ENCODE measurements at places on chromosomes 12 and 14.

DNA sequence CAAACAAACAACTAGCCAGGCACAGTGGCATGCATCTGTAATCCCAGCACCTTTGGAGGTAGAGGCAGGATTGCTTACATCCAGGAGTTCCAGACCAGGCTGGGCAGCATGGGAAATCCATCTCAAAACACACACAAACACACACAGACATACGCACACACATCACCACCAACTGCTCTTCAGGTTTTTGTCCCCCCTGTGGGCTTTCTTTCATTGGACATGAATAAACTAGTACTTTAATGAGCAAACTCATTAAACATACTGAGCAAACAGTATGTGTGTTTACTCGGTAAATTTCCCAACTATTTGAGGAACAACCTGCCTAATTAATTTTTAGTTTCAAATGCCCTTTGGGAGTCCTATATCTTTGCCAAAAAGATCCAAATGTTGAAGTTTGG lies 10.1 kb upstream of the RASSF3 start:
- DNase-seq, result no peak

DNA sequence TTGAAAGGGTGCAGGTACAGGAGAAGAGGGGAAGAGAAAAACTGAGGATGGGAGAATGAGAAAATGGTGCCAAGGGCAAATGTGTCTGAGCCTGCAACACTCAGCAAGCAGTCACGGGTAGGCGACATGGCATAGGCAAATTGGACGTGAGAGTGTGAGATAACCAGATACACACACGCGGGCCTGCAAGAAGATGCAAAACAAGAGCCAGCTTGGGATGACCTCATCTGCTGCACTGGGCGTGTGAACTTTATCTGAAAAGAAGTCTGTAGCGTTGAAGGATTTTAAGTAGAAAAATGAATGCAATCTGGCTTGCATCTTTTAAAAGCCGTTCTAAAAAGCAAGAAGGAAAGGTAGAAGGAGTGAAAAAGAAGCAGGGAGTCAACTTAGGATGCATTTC lies 160.4 kb downstream of the NTF3 start:
- no peak for DNase-seq

DNA sequence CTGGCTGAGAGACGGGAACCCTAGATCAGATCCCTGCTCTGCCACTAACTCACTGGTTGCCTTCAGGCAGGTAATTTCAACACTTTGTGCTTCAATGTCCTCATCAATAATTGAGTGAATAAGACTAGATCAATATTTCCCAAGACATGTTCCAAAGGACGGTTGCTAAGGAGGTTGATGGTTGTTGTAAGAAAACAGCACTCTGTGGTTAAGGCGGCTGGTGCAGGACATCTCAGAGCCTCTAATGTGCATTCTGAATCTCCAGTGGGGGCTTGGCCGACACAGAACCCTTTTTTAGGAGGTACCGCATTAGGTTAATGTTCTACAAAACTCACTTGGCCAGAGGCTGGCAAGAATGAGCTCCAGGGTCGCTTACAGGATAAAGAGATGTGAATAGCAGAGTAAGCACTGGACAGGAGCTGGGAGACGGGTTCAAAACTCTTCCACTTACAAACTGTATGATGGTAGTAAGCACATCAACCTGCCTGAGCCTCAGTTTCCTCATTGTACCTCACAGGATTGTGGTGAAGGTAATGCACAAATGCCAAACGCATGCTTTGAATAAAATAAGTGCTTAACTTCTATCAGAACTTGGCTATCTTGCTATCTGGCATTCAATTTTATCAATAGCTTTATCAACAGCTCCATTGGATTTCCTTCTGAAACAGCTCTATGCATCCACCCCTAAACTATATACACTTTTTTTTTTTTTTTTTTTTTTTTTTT lies 136.9 kb upstream of the PARP11 start:
- DNase-seq, result no peak

GRCh38 chr14:104444159-104445030 lies 135.2 kb upstream of the C14orf180 start:
- no peak for DNase-seq

DNA sequence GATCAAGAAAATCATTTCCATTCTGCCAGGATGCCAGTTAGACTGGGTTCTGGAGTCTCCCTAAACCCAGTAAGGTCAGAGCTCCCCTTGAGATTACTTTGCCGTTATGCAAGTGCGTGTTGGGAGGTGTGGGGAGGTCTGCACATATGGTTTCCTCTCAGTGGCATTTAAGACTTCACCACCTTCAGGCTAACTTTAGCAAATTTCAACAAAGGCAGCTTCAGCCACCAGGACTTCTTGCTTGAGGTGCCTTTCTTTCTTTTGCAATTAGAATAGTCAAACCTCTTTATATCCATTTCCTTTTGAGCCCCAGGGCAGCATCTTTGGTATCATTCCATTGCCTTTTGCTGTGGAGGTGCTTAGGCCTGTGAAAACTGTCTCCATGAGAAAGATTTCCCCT lies 117.2 kb upstream of the CCND2 start:
- DNase-seq, result no peak

DNA sequence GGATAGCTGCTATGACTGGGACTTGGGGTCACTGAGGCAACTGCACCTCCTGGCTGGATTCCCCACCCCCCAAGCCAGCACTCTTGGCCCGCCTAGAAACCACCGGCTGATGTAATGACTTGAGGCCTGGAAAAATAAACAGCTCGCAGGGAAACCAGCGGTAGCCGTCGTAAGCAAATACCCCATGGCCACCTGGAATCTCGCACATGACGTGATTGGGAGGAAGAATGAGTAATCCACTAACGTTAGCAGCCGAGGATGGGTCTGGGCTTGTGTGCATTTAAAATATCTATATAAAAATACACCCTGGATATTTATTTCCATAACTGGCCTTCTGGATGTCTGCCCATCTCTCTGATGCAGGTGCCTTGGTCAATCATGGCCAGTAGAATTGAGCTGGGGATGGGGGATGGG lies 120.1 kb downstream of the SMOC1 start:
- no peak for DNase-seq

- no peak for DNase-seq
Observed at GRCh38 chr12:38736821-38737220, 168.6 kb downstream of the CPNE8 start.

GRCh38 chr12:130433411-130433810 lies 95.7 kb downstream of the PIWIL1 start:
- DNase-seq, result no peak

DNA sequence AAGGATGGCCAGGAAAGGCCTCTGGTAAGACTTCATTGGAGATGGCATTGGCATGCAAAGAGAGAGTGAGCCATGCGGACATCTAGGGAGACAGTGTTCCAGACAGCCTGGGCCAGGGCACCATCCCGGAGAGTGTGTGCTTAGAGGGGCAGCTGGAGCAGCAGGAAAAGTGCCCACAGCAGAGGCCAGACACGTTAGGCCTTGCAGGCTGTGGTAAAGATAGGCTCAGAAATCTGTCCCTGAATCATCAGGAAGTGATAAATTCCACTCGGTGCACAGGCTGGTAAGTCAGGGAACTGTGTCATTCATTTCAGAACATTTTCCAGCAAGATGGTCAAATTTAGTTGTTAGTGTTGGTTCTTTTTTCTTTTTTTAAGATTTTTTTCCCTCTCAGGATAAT lies 8.8 kb downstream of the GALNT16 start:
- DNase-seq, result no peak

GRCh38 chr12:68521848-68522502 lies 88.7 kb upstream of the RAP1B start:
- DNase-seq, result peak; percentile 49

GRCh38 chr12:6038160-6038559 lies 86.3 kb downstream of the VWF start:
- no peak for DNase-seq

DNA sequence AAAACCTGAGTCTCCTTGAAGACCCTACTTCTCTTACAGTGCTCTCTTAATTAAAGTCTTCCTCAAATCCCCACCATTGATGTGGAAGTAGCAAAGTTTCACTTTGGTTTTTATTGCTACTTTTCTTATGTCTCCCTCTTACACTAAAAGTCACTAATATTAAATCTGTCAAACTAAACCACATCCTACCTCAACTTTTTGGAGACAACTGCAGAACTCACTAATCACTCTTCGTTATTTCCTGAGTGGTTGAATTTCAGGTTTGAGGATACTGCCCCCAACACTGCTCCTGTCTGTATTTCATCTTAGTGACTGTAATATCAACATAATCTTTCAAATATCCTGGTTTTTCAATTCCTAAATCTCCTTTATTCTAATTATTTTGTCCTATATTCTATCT lies 213.0 kb upstream of the PDE3A start:
- DNase-seq, result no peak

GRCh38 chr12:67430708-67431335 lies 161.7 kb downstream of the CAND1 start:
- no peak for DNase-seq

- DNase-seq, result peak; percentile 95
Observed at GRCh38 chr12:127509066-127509778, 757.7 kb upstream of the TMEM132C start.

- DNase-seq, result no peak
Observed at GRCh38 chr14:52852810-52853521, 61.6 kb upstream of the GNPNAT1 start.

DNA sequence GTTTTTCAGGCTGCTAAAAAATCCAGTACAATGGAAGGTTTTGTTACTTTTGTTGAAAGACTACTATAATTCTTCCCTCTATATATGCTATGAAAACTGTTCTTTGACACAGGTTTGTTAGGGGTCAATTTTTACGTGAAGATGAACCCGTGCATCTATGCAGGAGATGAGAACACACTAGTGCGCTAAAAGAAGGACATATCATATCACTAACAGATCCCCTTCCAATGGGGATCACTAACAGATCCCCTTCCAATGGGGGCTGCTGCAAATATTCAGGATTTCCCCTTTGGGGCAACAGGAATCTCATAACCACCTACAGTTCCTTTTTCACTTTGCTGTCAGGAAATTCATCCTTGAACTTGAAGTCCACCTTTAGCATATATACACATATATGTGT lies 75.1 kb downstream of the CLMN start:
- no peak for DNase-seq

DNA sequence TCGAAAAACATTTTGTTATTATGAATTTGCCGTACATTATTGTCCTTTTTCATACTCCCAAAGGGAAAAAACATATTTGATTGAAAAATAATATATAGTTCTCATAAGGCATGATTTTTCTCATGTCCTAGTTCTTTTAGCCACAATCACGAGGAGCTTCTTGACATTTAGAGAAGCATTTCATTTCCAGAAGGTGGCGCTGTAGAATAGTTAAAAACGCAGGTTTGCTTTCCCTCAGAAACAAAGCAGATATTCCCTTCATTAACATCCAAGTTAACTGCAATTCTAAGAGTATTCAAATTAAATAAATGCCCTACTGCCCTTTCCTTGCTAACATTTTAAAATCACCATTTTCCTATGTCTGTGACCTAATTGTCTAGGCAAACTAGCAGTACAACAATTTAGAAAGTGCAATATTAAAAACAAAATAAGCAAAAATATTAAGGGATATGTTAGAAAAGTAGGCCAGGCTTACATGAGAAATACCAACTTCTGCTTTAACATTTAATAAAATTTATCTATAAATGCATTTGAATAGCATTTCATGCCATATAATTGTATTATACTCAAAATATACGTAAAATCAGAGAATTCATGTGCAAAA lies 10.9 kb upstream of the PIK3C2G start:
- peak; percentile 55 for DNase-seq

DNA sequence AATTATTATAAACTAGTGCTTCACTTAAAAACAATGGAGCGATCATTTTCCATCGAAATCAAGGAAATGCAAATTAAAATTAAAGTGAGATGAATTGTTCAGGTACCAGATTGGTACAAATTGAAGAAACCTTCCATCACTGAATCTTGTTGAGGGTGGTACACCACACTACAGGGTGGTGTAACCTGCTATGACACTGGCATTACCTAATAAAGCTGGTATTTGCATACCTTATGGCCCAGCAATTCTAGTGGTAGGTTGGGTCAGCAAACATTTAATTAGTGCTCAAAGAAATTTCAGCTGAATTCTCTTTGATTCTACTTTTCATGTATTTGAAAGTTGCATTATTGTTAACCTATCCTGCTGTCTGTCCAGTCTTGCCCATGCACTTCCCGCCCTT lies 9.2 kb downstream of the TIGAR start:
- DNase-seq, result no peak

- DNase-seq, result no peak
Observed at GRCh38 chr14:21874167-21874566, 200.5 kb upstream of the OR4E1 start.

DNA sequence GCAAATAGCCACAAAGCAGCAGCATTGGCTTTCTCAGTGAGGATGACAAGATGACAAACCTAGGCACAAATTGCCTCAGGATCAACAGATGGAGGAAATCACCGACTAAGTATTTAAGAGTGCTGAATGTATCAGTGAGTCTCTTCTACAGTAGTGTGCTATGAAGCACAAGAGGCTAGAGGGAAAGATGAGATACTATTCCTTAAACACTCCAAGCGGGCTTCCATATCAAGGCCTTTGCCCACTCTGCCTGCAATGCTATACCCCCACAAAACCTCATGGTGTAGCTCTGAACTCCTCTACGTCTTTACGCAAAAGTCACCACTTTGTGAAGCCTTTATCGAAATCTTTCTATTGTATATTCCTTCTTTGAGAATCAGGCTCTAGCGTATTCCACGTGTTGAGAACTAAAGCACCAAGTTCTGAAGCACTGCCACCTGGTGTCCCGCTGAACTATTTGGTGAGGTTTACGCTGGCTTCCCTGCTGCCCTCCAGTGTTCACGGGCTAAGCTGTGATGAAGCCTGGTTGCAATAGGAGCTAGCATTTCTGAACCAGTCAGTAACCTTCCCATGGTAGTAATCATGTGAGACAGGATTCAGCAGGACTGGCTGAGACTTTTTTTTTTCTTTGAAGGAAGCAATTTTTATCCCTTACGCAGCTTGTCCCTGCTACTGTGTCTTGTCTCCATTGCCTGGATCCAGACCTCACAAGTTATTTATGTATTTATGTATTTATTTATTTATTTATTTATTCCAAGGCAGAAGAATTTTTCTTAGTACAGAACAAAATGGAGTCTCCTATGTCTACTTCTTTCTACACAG lies 426.5 kb upstream of the OR4E1 start:
- DNase-seq, result no peak

- DNase-seq, result no peak
Observed at GRCh38 chr12:7005311-7005710, 13.0 kb downstream of the LPCAT3 start.

GRCh38 chr12:112170376-112170775 lies 45.0 kb downstream of the TRAFD1 start:
- DNase-seq, result no peak
